ENCODE measurements at places on chromosomes 6 and 20.

- DNase-seq: no peak
Measured at GRCh38 chr6:20207088-20207418, 5.2 kb downstream of the MBOAT1 start.

DNA sequence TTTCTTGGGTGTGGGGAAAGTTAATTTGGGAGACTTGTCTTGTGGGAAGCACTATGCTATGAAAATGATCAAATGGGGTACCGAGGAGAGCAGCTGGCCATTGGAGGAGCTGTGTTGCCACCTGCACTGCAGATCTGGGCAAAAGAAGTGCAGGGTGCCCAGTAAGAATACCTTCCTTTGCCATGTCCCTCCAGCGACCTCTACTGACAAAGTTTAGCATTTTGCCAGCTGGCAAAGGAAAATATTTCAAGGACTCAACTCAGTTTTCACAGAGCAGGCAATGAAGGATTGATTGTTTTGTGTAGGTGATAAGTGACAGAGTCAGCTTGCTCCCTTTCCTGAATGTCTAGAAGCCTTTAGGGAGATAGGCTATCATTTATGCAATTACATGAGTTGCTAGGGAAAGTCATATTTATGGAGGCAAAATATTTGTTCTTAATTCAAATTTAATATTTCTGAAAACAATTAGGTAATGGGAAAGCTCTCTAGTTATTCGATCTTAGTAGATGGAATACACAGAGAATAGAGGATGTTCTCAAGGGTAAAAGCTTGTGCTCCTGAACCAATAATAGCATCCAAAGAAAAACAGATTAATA lies 118.4 kb downstream of the FARS2 start:
- DNase-seq: peak; percentile 18

DNA sequence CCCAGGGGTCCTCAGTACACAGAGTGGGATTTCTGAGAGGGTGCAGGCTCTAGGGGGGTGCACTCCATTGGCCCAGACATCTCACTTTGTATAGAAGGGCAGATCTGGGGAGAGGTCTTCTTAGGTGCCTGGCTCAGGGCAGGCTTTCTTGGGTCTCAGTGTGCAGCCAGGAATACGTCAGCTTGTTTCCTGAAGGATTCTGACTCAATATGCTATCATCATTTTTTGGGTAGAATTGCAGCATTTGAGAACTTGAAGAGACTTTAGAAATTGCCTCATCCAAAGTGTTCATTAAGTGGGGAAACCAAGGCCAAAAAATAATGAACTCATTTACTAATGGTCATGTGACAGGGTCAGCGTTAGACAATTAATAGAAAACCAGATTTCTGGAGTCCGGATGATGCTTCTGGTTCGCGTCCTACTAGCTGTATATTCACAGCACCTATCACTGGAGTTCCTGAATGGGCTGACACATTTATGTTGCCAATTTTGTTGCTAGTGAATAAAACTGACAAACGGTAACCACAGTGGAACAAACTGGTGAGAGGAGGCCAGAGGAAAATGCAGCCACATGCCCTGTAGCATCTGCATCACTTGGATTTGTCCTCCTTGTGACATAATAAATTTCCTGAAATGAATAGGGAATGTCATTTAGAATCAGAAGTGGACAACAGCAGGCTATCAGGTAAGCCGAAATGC lies 238.9 kb downstream of the TBC1D7 start:
- DNase-seq: no peak

GRCh38 chr6:145887969-145888368 lies 73.4 kb upstream of the FBXO30 start:
- no peak for DNase-seq

DNA sequence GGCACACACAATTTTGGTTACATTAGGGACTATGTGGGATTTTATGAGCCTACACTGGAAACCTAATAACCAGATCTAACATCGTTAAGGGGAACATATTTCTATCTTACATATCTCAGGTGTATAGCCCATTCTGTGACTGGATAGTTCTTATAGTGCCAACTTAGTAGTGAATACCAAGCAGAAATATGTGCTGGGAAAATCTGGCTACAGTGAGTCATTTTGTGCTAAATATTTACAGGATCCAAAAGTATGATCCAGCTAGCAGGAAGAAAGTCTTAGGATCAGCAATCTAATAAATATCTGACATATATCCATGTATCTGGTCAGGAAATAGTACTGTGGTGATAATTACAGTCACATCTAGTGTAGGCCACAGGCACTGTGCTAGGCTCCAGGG lies 94.6 kb upstream of the INSM1 start:
- no peak for DNase-seq

All from SJSA1 (cell line).